ENCODE measurements at places on chromosomes 6 and 20.

GRCh38 chr6:105786890-105787655 lies 299.1 kb upstream of the PRDM1 start:
- no peak for DNase-seq

- no peak for DNase-seq
Observed at GRCh38 chr20:34315236-34315635, 12.1 kb upstream of the AHCY start.

GRCh38 chr6:138597336-138597735 lies 98.0 kb upstream of the NHSL1 start:
- DNase-seq: no peak

GRCh38 chr6:144804246-144804790 lies 519.2 kb downstream of the UTRN start:
- no peak for DNase-seq

DNA sequence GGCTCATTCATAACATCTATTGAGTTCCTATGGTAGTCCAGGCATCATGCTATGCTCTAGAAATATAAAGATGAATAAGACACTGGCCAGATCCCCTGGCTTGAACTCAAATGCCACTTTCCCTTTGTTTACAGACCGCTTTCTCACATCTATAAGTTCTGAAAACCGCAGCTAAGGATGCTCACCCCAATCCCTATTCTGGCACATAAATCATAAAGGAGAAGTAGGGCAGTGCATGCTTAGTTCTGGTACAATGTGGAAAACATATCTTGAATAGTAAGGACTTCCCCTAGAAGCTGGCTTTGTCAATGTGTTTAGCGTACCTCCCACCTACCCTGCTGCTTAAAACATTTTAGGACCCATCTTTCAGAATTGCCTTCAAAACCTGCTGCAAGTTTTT lies 26.4 kb downstream of the MRS2 start:
- DNase-seq: no peak

- DNase-seq: no peak
Observed at GRCh38 chr6:75402296-75402695, 91.3 kb downstream of the FILIP1 start.

All from NCI-H526 treated with DMSO at 0.1 percent for 48 hours (cell line).